M059J (cell line): ENCODE measurements at places on chromosomes 3 and 15. TPM values are rescaled to one million over a fixed set of nuclear protein-coding genes. Genes with fewer than 3 reads are reported as not detected.

DNA sequence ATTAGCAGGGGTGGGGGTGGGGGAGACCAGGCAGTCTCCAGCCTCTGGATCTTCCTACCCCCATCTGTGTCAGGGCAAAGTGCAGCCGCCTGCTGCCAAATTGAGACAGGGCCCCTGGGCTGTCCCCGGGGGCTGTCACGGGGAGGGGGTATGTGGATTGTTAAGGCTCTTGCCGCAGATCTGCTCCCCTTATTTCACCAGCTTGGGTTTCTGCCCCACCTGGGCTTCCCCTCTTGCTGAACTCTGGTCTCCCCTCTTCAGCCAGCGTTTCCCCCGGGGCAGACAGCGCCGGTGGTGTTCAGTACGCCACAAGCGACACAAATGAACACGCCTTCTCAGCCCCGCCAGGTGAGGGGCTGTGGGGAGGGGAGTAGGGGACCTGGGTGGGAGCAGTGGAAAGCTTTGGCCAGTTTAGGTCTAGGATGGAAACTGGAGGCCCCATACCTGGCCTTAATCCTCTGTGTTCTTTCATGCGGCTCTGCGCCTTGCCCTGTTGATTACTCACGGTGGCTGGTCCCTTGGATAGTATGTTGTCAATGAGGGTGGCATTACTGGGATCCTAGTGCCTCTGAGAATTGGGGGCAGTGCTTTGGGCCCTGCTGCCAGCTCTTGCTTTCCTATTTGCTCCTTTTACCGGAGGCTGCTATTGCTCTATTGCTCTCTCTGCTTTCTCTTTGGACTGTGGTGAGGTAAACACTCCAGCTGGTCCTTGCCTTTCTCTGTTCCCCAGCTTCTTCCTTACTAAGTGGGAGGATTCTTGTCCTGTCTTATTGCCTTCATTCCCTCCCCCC, 1.7 kb downstream of the EIF4G1 start:
- DNase-seq, result peak; percentile 31

GRCh38 chr3:52277972-52278509, 408 bp downstream of the WDR82 start:
- DNase-seq, result peak; percentile 54

GRCh38 chr15:42919799-42920518, 619 bp downstream of the TTBK2 start:
- peak; percentile 58 for DNase-seq

- no peak for DNase-seq
Observed at GRCh38 chr3:59839810-59840515, 790.1 kb upstream of the CFAP20DC start.

GRCh38 chr3:190811775-190812480, 50.6 kb downstream of the GMNC start:
- peak; percentile 80 for DNase-seq

ZBTB20 gene
- total RNA-seq, result 20.0 and 25.9 TPM in 2 replicates

FYTTD1 gene
- 51.2 and 62.4 TPM in 2 replicates for total RNA-seq

CD86 gene
- total RNA-seq, result 0.37 TPM in 1 of 2 replicates, not detected in the other

FXR1 gene
- total RNA-seq, result 107 and 153 TPM in 2 replicates

CXCR6 gene
- not detected in 2 replicates for total RNA-seq
